ENCODE measurements at places on chromosomes 5 and 9. TPM values are rescaled to one million over a fixed set of nuclear protein-coding genes. Genes with fewer than 3 reads are reported as not detected.

Gene NUTM2F
- total RNA-seq, result not detected

Gene SV2C
- 0.18 TPM for total RNA-seq

Gene PAEP
- total RNA-seq, result not detected

Gene MIGA2
- total RNA-seq, result 17.1 TPM

DNA sequence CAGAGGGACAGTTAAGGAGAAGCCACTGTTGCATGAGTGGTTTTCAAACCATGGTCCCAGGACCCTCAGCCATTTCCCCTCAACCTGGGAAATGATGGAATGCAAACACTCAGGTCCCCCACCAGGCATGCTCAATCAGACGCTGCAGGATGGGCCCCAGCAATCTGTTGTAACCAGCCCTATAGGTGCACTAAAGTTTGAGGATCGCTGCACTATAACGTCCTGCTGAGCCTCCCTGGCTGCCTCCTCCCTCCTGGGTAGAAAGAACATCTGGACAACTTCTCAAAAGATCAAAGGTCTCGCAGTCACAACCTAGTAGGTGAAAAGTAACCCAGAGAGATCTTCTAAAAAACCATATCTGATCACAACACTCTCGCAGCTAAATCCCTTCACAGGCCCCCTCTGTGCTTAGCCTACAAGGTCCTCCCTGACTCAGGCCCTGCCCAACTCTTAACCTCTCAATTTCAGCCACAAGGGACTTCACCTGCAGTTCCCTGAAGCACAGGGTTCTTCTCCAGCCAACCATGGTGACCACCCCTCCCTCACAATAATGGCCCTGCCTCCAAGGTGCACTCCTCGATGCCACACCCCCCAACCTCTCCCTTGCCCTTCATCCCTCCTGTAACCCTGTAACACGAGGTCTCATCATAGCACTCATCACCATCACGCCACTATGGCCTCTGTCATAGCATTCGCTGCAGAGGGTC lies 3.5 kb downstream of the SHB start:
- H3K36me3 ChIP-seq, result no peaks in the 10 kb centered on the region
- DNase-seq, result no peak
- H3K4me1 ChIP-seq, result peaks cover 16% of the 10 kb centered on the region
- peak overlapping the region; percentile 97 for H3K4me3 ChIP-seq
- H3K27me3 ChIP-seq, result no peaks in the 10 kb centered on the region

GRCh38 chr5:113215401-113216060 lies 219.3 kb downstream of the TSSK1B start:
- no peaks in the 10 kb centered on the region for H3K4me1 ChIP-seq
- no peaks in the 10 kb centered on the region for H3K36me3 ChIP-seq
- no peak overlapping the region for H3K27ac ChIP-seq

Data from pancreas (tissue), 10 donors.